Hematopoietic multipotent progenitor cell (in vitro differentiated cells): ENCODE measurements at places on chromosomes 1 and 21.

- no peak for DNase-seq
Measured at GRCh38 chr1:232551386-232551785, 78.5 kb downstream of the SIPA1L2 start.

GRCh38 chr1:78275906-78276685 lies 214.7 kb upstream of the PTGFR start:
- DNase-seq, result no peak

GRCh38 chr1:2986549-2987305 lies 34.5 kb upstream of the ACTRT2 start:
- DNase-seq, result no peak

DNA sequence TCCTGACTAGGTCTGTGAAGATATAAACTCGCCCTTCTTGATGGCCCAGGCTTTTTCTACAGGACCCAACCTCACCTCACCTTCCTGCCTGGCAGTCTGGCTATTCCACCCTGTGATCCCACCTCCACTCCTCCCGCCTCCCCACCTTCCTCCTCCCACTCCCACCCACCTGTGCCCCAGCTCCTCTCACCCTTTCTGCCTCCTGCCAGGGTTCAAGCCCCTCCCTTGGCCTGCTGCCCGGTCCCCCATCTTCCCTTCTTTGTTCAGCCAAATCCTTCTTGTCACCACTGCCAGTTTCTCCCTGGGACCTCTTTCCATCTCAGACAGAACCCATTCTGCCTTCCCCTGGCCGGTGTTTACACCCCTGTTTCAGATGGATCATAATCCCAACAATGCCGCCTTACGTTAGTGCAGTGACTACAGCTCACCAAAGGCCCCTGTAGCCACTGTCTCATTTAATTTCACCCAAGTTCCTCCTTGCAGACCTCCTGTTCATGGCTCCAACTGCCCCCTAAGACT lies 127.5 kb upstream of the EDN2 start:
- no peak for DNase-seq

- no peak for DNase-seq
Measured at GRCh38 chr1:155191904-155192303, 15.8 kb downstream of the THBS3 start.

DNA sequence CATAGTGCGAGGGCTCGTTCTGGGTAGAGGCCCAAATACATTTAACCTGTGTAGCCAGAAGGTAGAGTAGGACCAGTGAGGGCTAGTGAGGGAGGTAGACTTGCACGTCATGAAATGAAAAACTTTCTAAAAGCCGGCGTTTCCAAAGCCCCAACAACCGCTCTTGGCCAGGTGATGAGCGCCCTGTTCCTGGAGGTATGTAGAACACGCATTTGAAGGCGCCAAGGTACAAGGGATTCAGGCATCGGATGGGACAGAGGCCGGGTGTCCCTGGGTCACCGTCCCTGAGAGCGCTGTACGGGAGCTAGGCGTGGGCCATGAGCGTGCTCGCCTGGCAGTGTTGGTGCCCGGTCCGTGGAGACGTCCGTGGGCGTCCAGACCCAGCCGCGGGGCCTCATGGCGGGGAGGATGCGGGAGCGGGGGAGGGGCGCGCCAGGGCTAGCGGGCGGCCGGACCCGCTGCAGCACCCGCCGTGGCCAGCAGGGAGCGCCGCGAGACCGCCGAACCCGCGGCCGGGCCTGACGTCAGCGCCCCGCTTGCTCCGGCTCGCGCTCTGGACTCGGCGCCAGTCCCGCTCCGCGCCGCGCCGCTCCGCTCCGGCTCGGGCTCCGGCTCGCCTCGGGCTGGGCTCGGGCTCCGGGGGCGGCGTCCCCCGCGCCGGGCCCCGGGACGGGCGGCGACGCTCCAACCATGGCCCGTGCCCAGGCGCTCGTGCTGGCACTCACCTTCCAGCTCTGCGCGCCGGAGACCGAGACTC lies at the start of gene PTPRU:
Gene PTPRU, plus strand, starts transcription at position 568 of the 757 bp plus-strand sequence. Its CDS starts 123 bp downstream, at position 691.
- peak; percentile 71 for DNase-seq

DNA sequence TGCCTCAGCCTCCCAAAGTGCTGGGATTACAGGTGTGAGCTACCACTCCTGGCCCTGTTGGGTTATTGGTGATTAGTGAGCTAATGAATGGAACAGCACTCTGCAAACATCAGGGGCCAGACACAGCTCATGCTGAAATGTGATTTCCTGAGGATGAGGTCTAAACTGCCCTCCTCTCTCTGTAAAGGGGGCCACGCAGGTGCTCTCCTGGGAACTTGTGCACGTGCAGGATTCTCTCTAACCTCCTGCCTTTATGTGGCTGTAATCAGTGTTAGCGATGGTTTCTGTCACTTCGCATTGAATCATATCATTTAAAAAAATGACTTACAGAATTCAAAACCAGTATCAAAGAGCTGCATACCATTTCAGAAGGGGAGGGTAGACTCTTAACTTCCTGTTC lies 3.6 kb downstream of the GPR157 start:
- DNase-seq, result no peak

DNA sequence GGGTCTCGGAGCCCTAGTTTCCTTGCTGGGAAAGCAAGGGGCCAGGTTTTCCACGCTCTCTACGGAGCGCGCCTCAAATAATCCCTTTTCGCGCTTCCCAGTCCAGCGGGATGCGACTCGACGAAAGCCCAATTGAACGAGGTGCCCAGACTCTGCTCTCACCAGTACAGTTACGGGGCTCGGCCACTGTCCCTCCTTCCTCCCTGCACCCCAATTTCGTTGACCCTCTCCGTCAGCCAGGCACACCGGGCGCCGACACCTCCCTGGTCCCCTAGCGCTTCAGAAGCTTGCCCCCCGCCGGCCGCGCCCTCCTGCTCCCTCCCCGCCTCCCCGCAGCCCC lies 389 bp downstream of the SEMA6C start:
- no peak for DNase-seq

DNA sequence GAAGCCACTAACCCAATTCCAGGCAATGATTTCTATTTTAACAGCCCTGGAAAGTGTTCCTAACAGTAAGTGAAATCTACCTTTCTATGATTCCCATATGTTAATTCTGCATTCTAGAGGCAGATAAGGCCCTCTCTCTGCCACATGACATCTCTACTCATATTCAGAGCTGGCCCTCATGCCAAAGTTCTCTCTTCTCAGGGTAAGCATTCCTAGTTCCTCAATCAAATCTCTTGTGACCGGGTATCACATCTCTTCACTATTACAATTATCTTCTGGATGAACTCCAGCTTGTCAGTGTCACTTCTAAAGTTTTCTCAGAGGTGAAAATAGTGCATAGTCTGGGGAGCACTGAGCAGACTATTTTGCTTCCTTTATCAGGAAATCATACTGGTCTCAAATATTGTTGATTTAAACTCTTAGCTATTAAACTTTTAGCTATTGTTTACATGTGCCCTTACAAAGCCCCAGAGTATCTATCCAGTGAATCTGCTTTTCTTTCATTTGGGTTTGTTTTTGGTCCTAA lies 66.4 kb upstream of the TNFSF18 start:
- no peak for DNase-seq

GRCh38 chr1:242243472-242243871 lies 244.6 kb upstream of the MAP1LC3C start:
- no peak for DNase-seq

DNA sequence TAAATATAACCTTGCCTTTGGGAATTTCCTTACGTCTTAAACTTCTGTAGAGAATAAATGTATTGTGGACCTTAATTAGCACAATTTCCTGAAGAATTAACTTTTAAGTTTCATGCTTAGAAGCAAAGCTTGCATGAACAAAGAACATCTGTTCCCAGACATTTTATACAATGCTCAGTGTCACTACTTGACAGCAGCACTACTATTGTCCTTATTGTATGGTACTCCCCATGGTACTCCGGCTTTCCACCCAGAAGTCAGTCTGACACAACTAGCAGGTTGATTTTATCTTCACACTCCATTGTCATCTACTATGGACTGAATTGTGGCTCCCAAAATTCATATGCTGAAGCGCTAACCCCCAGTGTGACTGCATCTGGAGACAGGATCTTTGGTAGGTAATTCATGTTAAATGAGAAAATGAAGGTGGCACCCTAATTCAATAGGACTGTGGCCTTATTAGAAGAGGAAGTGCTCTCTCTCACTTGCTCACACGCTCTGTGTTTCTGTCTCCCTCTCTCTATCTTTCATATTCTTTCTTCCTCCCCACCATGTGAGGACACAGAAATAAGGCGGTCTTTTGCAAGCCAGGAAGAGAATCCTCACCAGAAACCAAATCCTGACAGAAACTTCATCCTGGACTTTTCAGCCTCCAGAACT lies 10.7 kb upstream of the OR2B11 start:
- DNase-seq, result no peak

- no peak for DNase-seq
Measured at GRCh38 chr21:37670883-37671282, 245.4 kb downstream of the KCNJ6 start.

GRCh38 chr1:198373376-198373775 lies 167.1 kb downstream of the ATP6V1G3 start:
- DNase-seq, result no peak

- no peak for DNase-seq
Measured at GRCh38 chr1:197159461-197159860, 13.0 kb upstream of the ASPM start.

GRCh38 chr1:24594328-24594598 lies 38.4 kb downstream of the NCMAP start:
- no peak for DNase-seq

- DNase-seq, result no peak
Measured at GRCh38 chr1:64183395-64184002, 19.9 kb upstream of the UBE2U start.
